ENCODE measurements at places on chromosomes 1 and 21.

DNA sequence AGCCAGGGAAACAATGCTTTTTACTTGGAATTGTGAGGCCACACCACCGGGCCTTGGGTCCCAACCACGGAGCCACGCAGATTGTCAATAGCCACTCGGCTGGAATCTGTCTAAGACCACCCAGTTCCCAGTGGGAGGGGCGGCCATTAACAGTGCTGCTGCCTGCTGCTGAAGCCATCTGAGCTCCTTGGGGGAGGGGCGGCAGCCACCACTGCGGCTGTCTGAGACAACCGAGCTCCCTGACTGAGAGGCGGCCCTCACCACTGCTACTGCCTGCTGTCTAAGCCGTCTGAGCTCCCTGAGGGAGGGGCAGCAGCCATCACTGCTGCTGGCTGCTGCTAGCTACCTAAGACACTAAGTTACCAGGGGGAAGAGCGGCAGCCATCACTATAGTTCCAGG lies 64.3 kb downstream of the DMRTA2 start:
- DNase-seq = no peak

DNA sequence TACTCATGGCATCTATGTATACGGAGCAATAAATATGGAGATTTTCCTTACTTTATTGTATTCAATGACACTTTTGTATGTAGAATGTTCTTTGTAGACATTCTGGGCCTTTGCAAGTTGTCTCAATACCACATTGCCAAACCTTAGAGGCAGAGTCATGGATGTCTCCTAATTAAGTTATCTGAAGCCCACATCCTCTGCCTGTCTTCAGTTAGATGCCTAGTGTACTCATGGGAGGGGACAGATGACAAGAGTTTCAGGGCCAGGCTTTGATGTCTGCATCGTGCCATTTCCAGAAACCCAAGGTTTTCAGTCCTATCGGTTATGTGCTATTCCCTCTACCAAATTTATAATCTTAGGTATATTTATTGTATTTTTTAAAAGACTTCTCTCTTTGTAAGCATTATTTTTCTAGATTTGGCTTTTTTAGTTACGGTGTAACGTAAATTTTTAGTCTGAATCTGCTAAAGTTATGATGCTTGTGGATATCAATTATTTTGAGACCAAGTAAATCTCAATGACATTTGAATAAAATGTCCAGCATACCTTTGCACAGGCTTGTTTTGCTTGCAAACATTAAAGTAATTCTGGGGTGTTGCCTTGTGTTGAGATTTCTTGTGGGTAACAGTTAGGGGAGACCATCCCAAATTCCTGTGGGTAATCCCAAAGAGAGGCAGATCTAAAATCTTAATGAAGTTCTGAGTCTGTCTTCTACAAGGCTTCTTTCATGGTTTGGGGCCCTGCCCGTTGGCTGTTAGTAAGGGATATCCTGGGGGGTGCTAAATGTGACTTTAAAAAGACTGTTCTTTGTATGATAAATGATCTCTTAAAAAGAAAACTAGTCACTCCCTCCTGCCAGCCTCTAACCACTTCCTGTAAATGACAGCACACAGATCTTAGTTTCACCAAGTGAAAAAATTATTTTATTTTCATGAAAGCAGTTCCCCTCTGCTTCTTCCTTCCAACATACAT lies 8.0 kb upstream of the MACF1 start:
- DNase-seq = no peak

GRCh38 chr1:107683683-107684082 lies 281.3 kb downstream of the VAV3 start:
- no peak for DNase-seq

GRCh38 chr1:47208374-47208850 lies 18.6 kb upstream of the PDZK1IP1 start:
- no peak for DNase-seq

- no peak for DNase-seq
Measured at GRCh38 chr21:36555199-36555800, 75.4 kb upstream of the CLDN14 start.

DNA sequence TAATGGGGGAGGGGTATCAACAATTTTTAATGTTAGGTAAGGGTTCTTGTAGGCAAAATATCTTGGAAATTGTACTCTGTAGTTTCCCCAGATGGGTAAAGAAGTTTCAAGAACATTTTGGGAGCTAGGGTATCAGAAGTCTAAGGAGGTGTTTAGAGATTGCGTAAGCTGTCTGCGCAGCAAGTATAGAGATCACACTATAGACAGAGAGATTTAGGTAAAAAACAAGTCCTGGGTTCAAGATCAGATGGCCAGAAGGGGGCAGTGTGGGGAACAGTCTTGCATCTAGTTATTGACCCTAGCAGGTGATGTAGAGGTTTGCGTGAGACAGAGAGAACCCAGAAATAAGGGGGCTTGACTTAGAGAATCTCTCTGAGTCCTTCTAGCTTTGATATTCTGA lies 80.8 kb downstream of the S1PR1 start:
- DNase-seq = no peak

DNA sequence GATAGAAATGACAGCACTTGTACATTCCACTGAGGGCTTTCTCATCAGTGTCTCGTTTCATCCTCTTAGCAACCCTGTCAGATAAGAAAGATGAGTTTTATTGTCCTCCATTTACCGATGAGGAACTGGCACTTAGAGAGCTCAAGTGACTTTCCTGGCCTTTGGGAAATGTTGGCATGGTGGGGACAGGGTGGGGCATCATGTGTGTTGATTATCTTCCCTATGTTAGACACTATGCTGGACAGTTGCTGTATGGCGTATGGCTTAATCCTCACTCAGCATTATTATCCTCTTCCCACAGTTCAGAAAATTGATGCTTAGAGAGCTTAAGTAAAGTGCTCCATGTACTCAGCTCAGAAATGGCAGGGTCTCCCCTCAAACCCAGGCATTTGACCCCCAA lies 163.2 kb downstream of the CAMTA1 start:
- DNase-seq = peak; percentile 94

- no peak for DNase-seq
Measured at GRCh38 chr21:31665397-31665796, 5.9 kb downstream of the SOD1 start.

GRCh38 chr1:247386687-247387086 lies 29.3 kb upstream of the NLRP3 start:
- DNase-seq = no peak

DNA sequence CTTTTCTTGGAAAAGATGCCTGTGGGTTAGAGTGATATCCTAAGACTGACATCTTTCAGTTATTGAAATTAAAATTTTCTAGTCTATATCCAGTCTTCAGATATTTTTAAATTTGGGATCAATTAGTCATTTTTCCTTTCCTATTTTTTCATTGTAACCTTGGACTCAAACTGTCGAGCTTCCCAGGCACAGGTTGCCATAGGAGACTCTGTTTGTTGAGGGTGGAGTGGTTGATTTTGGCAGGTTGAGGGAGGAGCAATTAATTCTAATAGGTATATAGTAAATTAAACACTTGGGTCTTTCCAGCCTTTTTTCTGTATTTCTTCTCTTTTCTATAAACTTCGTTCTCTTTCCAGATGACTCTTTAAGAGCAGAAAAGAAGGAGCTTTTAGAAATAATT lies 326.8 kb downstream of the ASTN1 start:
- no peak for DNase-seq

- no peak for DNase-seq
Measured at GRCh38 chr1:44822981-44823451, 14.7 kb downstream of the BTBD19 start.

DNA sequence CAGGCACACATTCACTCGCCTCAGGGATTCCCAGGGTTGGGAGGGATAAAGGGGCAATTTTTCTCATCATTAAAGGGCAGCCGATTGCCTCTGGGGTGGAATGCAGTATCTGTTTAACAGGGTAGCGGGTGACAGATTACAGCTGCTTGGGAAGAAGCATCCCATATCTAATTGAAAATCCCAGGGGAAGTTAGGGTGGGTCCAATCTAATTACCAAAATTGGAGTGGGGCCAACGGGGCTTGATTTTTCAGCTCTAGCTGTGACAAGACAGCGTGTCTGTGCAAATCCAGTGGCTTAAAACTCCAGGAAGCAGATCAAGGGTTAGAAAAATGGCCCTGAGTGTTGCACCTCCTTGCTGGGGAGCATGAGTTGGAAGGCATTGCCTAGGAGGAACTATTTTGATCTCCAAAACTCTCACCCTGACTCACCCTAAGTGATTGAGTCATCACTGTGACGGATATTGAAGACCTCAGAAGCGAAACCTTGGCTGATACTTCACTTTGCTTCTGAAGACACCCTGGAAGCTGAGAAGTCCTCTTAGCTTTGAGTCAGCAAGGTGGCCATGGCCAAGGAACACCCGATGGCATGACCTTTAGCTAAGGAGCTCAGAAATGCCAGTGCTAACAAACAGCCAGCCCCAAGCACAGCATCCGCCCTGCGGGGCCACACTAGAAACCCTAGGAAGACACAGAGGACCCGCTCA lies 46.0 kb downstream of the GRHL3 start:
- peak; percentile 73 for DNase-seq

- DNase-seq = no peak
Measured at GRCh38 chr1:84280912-84281311, 20.6 kb upstream of the SAMD13 start.

GRCh38 chr1:21763236-21763635 lies 19.7 kb downstream of the USP48 start:
- DNase-seq = no peak

DNA sequence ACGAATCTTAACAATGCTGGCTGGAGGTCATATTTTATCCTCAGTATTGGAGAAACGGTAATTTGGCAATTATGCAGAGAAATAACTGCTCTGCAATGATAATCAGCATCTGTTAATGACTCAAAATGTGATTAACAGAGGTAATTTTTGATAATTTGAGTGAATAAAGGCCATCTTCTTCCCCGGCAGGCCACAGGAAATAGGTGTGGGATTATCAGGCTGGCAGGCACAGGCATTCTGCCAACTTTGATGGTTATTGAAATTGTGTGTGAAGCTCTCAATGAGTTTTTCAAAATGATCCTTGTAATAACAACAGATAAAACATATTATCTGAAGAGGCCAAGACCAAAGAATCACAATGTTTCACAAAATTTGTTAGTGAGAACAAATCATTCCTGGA lies 309.0 kb downstream of the PTGER3 start:
- no peak for DNase-seq

- no peak for DNase-seq
Measured at GRCh38 chr1:73556270-73556669, 641.7 kb downstream of the LRRIQ3 start.

- no peak for DNase-seq
Measured at GRCh38 chr1:53091841-53092645, 30.0 kb downstream of the PODN start.

Measured in NCI-H524 (cell line).